OCI-LY7 (cell line): ENCODE measurements at places on chromosomes 7 and 10.

GRCh38 chr7:24214670-24215069 lies 69.3 kb upstream of the NPY start:
- DNase-seq: no peak

GRCh38 chr10:70260259-70260658 lies 23.5 kb downstream of the NPFFR1 start:
- no peak for DNase-seq

DNA sequence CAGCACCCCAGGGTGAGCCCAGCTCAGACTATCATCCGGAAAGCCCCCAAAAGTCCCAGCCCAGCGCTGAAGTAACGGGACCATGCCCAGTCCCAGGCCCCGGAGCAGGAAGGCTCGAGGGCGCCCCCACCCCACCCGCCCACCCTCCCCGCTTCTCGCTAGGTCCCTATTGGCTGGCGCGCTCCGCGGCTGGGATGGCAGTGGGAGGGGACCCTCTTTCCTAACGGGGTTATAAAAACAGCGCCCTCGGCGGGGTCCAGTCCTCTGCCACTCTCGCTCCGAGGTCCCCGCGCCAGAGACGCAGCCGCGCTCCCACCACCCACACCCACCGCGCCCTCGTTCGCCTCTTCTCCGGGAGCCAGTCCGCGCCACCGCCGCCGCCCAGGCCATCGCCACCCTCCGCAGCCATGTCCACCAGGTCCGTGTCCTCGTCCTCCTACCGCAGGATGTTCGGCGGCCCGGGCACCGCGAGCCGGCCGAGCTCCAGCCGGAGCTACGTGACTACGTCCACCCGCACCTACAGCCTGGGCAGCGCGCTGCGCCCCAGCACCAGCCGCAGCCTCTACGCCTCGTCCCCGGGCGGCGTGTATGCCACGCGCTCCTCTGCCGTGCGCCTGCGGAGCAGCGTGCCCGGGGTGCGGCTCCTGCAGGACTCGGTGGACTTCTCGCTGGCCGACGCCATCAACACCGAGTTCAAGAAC lies 1.1 kb downstream of the VIM start:
- DNase-seq: no peak

GRCh38 chr7:111098011-111098925 lies 7.3 kb downstream of the LRRN3 start:
- DNase-seq: no peak

DNA sequence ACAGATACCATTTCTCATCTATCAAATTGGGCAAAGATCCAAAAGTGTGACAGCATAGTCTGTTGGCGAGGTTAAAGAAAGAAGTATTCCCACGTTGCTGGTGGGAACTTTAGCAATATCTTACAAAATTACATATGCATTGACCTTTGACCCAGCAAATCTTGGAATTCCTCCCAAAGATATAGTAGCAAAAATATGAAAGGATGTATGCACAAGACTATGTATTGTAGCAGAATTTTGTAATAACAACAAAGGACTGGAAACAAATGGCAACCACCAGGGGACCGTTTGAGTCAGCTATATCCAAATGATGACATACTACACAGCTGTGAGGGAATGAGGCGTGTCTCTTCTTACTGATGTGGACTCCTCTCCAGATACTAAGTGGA lies 50.2 kb downstream of the KCNH2 start:
- no peak for DNase-seq

DNA sequence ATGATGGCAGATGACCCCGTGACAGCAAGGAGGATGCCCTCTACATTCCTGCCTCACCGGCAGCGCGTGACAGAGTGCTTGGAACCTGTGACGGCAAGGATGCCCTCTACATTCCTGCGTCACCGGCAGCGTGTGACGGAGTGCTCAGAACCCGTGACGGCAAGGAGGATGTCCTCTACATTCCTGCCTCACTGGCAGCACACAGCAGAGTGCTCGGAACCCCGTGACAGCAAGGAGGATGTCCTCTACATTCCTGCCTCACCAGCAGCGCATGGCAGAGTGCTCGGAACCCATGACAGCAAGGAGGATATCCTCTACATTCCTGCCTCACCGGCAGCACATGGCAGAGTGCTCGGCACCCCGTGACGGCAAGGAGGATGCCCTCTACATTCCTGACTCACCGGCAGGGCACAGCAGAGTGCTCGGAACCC lies 231.0 kb downstream of the DIP2C start:
- no peak for DNase-seq

DNA sequence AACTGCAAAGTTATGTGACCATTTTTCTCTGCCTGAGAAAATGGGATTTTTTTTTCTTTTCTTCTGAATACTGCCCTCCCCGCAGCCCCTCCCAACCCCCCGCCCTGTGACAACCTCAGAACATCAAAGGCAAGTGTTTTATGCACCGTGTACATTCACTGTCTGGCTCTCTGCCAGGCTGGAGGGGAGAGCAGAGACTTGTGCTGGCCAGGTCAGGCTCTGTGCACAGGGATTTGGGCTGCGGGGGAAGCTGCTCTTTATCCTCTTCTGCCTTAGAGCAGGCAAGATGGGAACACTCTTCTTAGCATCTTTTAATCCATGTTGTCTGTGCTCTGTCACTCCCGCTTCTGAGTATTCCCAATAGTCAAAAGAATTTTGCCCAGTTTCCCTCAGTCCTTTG lies 195.1 kb downstream of the CCSER2 start:
- DNase-seq: no peak

DNA sequence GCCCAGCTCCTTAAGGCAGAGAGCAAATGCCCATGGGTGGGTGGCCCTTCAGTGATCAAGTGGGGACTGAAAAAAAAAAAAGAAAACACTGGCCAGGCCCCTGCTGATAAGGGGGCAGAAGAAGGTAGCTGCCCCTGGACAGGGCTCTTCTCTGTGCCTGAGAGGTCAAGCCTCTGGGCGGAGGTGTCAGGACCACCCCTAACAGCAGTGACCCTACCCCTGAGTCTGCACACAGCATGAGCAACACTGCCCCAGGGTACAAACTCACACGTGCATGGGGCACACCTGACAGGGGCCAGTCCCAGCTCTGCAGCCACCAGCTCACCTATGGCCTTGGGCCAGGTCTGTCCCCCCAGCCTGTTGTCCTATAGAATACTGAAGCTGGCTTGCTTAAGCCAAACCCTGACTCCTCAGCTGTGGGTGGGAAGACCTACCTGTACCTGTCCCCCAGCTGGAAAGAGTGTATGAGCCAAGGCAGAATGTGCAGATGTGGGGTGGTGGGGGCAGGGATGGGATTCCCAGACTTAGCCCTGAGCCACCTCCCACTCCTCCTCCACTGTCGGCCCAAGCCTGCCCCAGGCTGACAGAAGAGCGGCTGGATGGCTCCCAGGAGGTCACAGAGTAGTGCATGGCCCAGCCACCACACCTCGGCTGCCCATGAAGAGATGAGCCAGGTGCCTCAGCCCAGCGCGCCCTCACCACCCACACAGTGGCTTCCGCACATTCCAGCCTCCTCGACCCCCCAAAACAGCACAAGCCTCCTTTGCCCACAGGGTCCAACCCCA lies 23.7 kb downstream of the KCNH2 start:
- no peak for DNase-seq
